ENCODE measurements at places on chromosomes 2 and 18.

- DNase-seq: no peak
These were observed 200.7 kb downstream of the RPIA start for GRCh38 chr2:88892207-88892606.

DNA sequence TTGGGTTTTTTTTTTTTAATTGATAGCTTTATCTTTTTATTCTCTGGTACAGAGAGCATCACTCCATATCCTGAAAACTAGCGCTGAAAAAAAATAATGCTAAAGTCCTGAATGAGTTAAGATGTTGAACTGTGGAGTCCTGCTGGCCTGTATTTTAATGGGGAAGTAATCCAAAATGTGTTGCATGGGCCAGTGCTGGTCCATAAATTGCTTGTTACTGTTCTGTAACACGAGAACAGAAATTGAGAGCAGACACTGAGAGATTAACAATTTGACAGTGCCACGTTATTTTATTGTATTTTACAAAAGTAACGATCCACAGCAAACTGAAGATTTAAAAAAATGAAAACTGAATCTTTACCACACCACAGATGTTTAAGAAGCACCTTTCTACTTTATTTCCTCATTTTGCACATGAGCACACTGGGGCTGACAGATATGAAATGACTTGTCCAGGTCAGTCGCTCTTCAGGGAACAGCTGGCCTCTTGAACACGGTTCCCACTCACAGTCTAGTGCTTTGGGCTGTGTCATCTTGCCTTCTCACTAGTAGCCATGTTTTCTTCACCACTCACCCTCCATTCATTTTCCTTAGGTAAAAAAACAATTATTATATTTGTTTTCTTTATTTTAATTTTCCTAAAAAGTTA, 35.3 kb downstream of the ZCCHC2 start:
- no peak for DNase-seq

- peak; percentile 33 for DNase-seq
These were observed 1.6 kb downstream of the FEV start for GRCh38 chr2:218983263-218983933.

- peak; percentile 83 for DNase-seq
These were observed at the start of gene TRABD2A for GRCh38 chr2:84880645-84881521. Gene TRABD2A (minus strand): TSS chr2:84881084. CDS start chr2:84881039, 45 bp downstream.

DNA sequence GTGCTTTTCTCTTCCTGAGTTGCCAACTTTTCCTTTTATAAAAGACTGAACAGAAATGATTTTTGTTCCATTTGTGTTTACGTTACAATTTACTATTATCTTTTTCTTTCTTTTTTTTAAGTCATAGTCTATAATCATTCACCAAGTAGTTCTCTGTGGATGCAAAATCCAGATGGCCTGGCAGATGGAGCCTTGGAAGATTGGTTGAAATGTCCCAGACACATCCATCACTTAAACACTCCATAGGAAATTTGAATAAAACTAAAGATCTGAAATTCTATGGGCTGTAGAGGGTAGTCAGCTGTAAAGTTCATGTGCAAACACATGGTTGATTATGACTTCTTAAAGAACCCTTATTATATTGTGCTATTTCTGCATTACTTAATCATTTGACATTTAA, 164.8 kb upstream of the DOCK10 start:
- no peak for DNase-seq

DNA sequence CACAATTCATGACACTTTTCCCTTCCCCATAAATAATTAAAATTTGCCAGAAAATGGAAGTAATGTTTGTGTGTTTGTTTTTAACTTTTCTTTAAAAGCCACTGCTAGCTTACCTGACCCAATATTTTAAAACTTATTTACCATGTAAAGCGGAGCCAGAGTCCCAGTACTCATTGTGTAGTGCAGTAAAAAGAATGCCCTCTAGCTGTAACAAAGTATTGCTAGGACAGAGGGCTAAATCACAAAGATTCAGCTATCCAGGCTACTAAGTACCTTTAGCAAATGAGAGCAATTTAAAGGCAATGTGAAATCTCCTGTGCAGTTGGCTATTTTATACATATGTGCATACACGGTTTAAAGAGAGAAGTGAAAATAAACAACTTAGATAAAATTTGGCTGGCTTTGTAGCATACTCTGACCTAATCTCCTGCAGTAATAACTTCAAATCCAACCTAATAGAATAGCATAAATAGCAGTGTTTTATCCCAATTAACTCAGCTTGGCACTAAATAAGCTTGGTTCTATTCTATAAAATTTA, 997.4 kb upstream of the PIK3C3 start:
- DNase-seq: no peak

- DNase-seq: peak; percentile 30
These were observed 6.4 kb upstream of the SP9 start for GRCh38 chr2:174328114-174328960.

GRCh38 chr2:197345846-197346370, 35.3 kb upstream of the ANKRD44 start:
- no peak for DNase-seq

GRCh38 chr18:9835825-9836224, 49.9 kb upstream of the TXNDC2 start:
- no peak for DNase-seq

GRCh38 chr2:159208438-159208837, 78.1 kb downstream of the WDSUB1 start:
- DNase-seq: no peak

- DNase-seq: no peak
These were observed 41.8 kb downstream of the LDLRAD4 start for GRCh38 chr18:13260197-13260934.

- DNase-seq: no peak
These were observed 162.6 kb downstream of the MYCN start for GRCh38 chr2:16102976-16103380.

DNA sequence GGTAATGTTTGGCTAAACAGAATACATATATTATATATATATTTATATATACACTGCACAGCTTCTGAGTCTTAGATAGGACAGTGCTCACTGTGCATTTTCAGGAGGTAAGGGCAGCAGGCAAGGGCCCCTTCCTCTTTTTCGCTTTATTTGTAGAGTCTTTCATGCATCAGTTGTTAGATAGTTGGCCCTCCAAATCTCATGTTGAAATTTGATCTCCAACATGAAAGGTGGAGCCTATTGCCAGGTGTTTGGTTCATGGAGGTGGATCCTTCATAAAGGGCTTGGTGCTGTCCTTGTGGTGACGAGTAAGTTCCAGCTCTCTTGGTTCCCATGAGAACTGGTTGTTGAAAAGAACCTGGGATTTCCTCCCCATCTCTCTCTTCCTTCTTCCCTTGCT, 48.1 kb downstream of the TSN start:
- no peak for DNase-seq

- no peak for DNase-seq
These were observed 106.1 kb downstream of the ICA1L start for GRCh38 chr2:202765436-202765835.

DNA sequence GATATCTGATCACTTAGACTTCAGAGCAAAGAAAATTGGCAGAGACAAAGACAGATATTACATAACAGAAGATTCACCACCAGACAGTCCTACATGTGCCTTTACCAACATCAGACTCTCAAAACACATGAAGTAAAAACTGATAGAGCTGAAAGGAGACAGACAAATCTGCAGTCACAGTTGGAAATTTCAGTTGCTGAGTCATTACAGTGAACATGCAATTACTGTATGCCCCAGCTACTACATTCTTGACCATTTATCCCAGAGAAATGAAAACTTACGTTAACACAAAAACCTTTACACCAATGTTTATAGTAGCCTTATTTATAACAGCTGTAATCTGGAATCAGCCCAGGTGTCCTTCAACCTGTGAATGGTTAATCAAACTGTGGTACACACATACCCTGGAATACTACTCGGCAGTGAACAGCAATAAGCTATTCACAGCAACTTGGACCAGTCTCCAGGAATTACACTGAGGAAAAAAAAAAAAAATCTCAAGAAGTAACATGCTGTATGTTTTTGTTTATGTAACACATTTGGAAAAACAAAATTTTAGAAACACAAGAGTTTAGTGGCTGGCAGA, 7.5 kb upstream of the SCLY start:
- no peak for DNase-seq

GRCh38 chr2:107927034-107927534, 59.2 kb upstream of the SLC5A7 start:
- no peak for DNase-seq

DNA sequence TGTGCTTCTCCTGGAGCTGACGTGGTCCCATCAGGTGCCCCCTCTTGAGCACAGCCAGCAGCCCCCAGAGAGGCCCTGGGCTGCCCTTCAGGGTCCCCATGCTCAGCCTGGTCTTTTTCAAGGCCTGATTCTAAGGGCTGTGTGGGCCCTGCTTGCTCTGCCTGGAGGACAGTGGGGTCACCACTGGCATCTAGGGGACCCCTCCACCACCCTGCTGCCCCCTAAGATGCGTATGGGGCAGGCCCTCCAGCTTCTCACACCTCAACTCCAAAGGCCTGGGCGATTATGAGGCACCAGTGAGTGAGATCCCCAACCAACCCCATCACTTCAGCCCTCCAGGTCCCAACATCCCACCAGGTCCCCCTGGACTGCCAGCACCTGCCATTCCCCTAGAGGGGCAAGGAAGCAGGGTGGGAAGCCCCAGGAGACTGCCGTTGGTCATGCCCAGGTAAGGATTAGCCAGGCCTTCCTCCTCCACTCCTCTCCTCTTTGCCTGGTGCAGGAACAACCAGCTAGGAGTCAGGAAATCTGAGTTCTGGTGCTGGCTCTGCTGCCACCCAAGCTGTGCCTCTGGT, 114.4 kb downstream of the SMAD7 start:
- DNase-seq: no peak

GRCh38 chr2:26572591-26572990, 68.6 kb downstream of the CIB4 start:
- DNase-seq: no peak

- DNase-seq: no peak
These were observed 103.3 kb downstream of the TMEM18 start for GRCh38 chr2:573805-574392.

DNA sequence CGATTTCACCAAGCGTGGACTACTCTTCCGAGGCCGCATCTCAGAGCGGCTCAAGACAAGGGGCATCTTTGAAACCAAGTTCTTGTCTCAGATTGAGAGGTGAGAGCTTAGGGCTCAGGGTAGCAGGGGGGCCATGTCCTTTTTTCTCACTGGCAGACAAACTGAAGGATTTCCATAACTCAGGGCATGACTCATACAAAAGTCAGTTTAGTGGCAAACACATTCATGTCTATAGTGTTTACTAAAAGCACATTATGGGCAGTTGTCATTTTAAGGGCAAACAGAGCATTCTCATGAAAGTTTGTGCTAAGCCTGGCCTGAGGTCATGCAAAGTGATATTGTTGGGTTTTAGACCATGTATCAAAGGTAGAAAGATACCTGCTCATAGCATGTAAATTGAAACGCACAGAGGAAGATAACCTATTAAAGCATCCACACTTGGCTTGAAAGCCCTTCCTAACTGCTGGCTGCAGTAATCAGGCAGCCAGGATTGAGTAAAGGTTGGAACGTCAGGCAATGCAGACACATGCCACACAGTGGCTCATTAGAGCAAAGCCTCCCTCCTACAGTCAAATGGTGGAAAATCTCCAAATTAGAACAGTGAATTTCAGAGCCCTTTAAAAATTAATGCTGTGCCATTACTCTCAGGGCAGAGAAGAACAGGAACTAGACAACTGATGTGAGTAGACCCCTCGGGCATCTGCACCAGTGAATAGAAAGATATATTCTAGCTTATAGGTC, 54.2 kb downstream of the HK2 start:
- no peak for DNase-seq

- no peak for DNase-seq
These were observed 411.7 kb upstream of the MYT1L start for GRCh38 chr2:2742726-2743125.

DNA sequence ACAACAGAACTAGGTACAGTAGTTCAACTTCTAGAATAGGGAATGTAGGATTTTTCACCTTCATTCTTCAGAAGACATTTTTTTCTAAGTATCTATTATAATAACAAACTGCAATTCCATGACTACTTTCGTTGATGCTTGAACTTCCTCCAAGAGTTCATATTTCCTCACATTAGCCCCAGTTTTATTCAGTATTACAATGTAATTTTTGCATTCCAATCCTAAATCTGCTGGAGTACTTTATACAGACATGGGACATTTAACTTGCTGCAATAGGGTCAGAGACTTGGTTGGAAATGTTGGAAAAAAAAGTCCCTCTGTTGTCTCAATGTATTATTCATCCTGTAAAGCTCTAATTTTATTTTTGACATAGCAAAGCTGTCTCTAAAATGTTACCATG, 19.6 kb upstream of the FTCDNL1 start:
- no peak for DNase-seq

DNA sequence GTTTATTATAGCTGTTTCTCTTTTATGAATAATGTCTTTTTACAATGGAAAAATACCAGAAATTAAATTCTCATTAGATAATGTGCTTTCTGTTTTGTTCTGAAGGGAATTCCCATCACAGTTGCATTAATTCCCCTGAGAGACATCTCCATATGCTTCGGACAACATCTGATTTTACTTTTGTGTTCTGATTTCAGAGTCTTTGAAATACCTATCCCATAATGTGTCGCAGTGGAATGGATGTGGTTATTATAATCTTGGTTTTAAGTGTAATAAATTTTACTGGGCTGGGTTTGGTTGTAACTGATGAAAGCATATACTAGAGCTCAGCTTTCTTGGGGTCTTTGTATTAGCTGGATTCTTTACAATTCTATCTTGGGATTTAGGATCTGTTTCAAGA, 12.5 kb downstream of the SPTBN1 start:
- DNase-seq: no peak

DNA sequence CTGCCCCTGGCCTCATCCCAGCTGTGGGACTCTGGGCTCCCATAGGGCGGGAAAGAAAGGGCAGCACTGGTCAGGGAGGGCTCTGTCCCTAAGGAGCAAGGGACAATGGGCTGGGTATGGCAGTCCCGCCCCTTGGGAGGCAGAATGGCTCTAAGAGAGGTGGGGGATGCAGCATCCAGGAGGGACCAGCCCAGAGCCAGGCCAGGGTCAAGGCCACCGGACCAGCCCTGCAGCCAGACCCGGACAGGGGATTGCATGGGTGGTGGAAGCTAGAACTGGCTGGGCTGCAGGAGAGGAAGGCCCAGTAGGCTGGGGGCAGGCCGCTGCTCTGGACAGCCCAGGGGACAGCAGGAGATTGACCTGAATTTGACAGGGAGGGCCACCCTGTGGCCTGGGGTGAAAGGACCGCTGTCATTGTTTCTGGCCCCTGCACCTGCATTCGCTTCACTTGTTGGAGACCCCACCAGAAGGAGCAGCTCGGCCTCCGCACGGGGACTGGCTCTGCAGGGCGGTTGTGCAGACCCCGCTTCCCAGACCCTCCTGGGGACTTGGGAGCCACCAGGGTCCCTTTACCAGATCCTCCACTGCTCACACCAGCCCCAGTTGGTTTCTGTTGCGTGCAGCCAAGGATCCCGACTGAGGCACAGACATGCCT, 14.6 kb downstream of the RAMP1 start:
- no peak for DNase-seq

- peak; percentile 63 for DNase-seq
These were observed 722 bp downstream of the ACSL3 start for GRCh38 chr2:222861411-222862105.

GRCh38 chr18:76167410-76167809, 327.6 kb downstream of the ZNF516 start:
- no peak for DNase-seq
